ENCODE measurements at places on chromosomes 2 and 18. TPM values are rescaled to one million over a fixed set of nuclear protein-coding genes. Genes with fewer than 3 reads are reported as not detected.

Gene RFTN2
- 0.21 TPM for total RNA-seq

GRCh38 chr18:9280849-9281248 is 53.7 kb upstream of the TWSG1 start:
- H3K27ac ChIP-seq: no peak overlapping the region
- no peak for DNase-seq
- no peaks in the 10 kb centered on the region for H3K27me3 ChIP-seq
- no peak overlapping the region for H3K4me3 ChIP-seq

- H3K4me1 ChIP-seq: no peaks in the 10 kb centered on the region
- H3K27ac ChIP-seq: no peak overlapping the region
- H3K27me3 ChIP-seq: no peaks in the 10 kb centered on the region
- H3K4me3 ChIP-seq: no peak overlapping the region
- no peaks in the 10 kb centered on the region for H3K36me3 ChIP-seq
- no peak for DNase-seq
Measured at GRCh38 chr2:218621007-218621406, 13.3 kb downstream of the PLCD4 start.

DNA sequence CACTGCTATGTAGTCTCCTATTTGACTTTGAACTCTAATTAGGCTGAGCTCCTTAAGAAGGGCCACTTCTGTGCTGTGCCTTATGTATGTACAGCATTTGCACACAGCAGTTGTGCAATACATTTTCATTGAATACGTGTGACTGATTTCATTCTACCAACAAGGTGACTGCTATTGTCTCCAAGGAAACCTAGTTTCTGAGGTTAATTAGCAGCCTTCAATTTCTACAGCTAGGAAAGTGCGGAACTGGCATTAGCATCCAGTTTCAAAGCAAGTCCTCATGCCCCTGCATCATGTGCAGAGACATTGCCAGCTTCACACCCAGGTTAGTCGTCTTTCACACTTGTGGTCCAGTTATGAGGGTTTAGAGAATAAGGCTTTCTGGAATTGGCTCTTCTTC is 58.6 kb downstream of the NCK2 start:
- no peak for DNase-seq
- H3K36me3 ChIP-seq: 0 out of 2 replicates have a peak, but pooled peaks cover 5% of the 10 kb centered on the region
- no peak overlapping the region for H3K4me3 ChIP-seq

DNA sequence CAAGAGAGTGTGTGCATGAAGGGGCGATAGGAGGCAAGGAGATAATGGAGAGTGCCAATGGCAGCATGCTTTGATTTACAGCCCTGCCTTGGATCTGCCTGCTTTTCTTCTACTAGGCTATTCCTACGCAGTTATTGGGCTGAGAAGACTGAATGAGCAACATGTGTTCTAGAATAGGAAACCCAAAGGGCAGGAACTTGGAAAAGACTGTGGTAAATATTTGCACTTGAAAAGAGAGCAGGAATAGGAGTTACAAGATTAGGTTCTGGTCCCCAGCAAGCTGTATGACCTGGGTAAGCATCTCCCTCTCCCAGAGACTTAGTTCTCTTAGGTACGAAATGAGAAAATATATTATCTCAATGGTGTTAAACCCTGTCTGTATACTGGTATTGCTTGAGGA is 367.7 kb downstream of the CLIP4 start:
- no peaks in the 10 kb centered on the region for H3K4me1 ChIP-seq
- no peak for DNase-seq
- H3K36me3 ChIP-seq: no peaks in the 10 kb centered on the region

DNA sequence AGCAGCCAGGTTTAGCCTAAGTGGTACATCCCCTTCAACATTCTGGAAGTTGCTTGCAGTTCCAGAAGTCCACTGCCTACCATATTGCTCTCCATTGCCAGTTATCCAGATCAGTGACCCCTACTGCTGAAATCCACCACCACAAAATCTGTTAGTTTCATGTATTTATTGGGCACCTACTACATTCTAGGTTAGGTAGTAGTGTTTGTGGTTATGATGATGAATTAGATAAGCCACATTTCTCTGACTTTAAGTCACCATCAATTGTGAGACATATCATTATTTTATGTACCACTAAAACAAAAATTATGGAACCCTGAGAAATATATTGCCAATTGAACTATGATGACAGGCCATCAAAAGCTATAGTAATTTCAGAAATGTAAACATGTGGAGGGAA is 139.5 kb upstream of the PKDCC start:
- no peak for DNase-seq
- peaks cover 52% of the 10 kb centered on the region for H3K4me1 ChIP-seq
- H3K36me3 ChIP-seq: no peaks in the 10 kb centered on the region

GRCh38 chr2:70357684-70358071 is 55.8 kb upstream of the FAM136A start:
- no peaks in the 10 kb centered on the region for H3K27me3 ChIP-seq
- no peaks in the 10 kb centered on the region for H3K36me3 ChIP-seq
- DNase-seq: peak; percentile 48
- H3K27ac ChIP-seq: peak overlapping the region; percentile 52
- H3K4me3 ChIP-seq: no peak overlapping the region

DNA sequence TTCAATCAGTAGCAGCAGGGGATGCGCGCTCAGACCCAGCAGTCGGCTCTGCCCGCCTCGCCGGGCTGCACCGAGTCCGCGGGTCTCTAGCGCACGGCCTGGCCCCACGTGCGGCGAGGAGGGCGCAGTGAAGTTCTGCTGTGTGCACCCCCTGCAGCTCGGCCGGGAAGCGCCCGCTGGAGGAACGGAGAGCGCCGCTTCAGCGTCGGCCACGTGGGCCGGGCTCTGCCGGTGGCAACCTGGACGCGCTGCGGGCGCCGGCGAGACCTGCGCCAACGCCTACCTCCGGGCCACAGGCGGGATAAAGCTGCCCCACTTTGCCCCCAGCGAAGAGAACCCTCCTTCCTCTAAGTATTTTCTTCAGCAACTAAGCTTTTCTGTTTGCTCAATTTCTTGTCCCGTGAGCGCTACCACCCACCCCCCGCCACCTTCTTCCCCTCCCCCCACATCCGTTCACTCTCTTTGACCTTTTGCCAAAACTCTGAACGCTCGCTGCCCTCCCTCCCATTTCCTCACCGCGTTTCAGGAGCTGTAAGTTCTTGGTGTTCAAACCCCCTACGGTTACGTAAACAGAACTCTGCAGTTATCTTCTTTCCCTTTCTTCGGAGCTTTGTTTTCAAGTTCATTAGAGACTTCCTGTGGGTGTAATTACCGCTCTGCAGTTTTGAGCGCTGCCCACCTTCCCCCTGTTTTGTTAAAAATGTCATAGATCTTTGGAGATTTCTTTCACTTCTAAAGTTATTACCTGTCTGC is 42.6 kb upstream of the EDAR start:
- H3K4me1 ChIP-seq: peaks cover 5% of the 10 kb centered on the region
- H3K36me3 ChIP-seq: no peaks in the 10 kb centered on the region
- no peak for DNase-seq
- H3K27ac ChIP-seq: no peak overlapping the region

DNA sequence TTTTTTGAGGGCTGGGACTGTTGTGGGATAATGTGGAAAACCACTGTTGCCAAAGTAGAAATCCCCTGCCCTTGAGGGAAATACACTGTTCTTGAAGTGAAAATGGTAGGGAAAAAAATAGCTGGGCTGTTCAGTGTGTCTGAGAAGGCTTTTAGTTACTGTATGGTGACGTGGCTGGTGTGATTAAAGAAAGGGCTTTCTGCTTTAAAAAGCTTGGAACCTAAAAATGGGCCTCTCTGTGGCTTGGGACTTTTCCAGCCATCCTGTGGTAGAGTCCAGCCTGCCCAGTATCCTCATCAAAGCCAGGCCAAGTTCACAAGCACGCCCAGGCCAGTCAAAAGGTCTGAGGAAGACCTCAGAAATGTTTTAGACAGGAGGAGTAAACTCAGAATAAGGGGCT is 6.8 kb downstream of the MGAT5 start:
- no peak for DNase-seq
- H3K27me3 ChIP-seq: no peaks in the 10 kb centered on the region
- H3K4me1 ChIP-seq: peaks cover 15% of the 10 kb centered on the region
- H3K27ac ChIP-seq: no peak overlapping the region
- no peak overlapping the region for H3K4me3 ChIP-seq

GRCh38 chr18:26405190-26405801 is 143.1 kb downstream of the KCTD1 start:
- H3K36me3 ChIP-seq: no peaks in the 10 kb centered on the region
- H3K4me1 ChIP-seq: no peaks in the 10 kb centered on the region
- H3K27me3 ChIP-seq: no peaks in the 10 kb centered on the region

DNA sequence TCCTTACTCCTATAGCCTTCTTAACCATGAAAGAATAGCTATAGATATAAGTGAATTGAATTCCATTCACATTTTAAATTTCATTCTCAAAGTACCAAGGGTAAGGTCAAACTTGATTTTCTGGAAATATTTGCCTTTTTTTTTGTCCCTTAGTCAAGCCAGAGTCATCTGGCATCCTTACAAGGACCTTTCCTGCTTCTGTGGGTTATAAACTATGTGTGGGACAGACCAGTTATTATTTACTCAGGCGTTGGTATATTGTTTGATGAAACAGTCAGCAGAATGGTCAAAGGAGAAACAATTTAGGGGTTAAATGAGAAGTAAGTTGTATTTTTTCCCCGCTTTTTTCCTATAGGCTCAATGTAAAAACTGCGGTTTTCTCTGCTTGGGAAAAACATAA is 1103.2 kb upstream of the ZEB2 start:
- H3K4me3 ChIP-seq: no peak overlapping the region
- no peaks in the 10 kb centered on the region for H3K36me3 ChIP-seq
- no peaks in the 10 kb centered on the region for H3K27me3 ChIP-seq
- H3K4me1 ChIP-seq: peaks cover 18% of the 10 kb centered on the region

GRCh38 chr18:60295674-60296073 is 76.9 kb downstream of the MC4R start:
- H3K27ac ChIP-seq: no peak overlapping the region
- H3K27me3 ChIP-seq: no peaks in the 10 kb centered on the region
- no peak for DNase-seq
- no peak overlapping the region for H3K4me3 ChIP-seq
- H3K4me1 ChIP-seq: no peaks in the 10 kb centered on the region

DNA sequence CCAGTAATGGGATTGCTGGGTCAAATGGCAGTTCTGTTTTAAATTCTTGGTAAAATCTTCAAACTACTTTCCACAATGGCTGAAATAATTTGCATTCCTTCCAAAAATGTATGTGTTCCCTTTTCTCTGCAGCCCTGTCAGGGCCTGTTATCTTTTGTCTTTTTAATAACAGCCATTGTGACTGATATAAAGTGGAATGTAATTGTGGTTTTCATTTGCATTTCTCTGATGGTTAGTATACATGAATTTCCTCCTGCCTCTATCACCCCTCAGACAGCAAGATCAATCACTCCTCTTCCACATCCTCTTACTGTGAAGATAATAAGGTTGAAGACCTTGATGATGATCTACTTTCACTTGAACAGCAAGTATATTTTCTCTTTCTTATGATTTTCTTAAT is 304.8 kb upstream of the FSIP2 start:
- no peak overlapping the region for H3K27ac ChIP-seq
- H3K4me3 ChIP-seq: no peak overlapping the region
- peak; percentile 3 for DNase-seq
- no peaks in the 10 kb centered on the region for H3K4me1 ChIP-seq

DNA sequence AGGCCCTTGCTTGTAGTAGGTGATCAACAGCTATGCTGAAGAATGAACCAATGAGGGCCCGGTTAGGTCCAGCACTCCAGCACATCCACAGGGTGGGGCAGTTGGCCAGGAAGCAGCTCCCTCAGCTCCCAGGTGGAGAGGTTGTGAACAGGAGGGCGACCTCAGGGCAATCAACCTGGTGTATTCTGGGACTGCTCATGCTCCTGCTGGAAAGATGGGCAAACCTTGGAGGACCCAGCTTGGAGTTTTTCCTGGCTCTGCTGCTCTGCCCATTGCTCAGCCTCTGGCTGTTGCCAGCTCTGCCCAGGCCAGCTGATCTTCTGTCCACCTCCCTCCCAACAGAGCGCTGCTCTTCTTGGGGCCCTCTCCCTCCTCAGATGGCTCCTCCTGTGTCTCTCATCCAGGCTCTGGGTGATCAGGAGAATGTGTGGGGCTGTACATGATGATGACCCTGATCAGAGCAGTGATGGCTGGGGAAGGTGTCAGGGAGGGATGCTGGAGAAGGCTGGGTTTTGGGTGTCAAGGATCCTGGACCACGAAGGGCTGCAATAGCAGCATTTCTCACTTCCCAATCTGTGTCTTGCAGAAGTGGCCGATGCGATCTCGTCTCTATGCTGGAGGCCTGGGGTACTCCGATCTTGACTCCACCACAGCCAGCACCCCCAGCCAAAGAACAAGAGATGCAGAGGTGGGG is 3.4 kb downstream of the TCF23 start:
- no peak overlapping the region for H3K27ac ChIP-seq
- no peaks in the 10 kb centered on the region for H3K36me3 ChIP-seq
- no peaks in the 10 kb centered on the region for H3K4me1 ChIP-seq
- H3K27me3 ChIP-seq: no peaks in the 10 kb centered on the region
